NCI-H2171 treated with DMSO at 0.1 percent for 48 hours (cell line): ENCODE measurements at places on chromosomes 1 and 21.

DNA sequence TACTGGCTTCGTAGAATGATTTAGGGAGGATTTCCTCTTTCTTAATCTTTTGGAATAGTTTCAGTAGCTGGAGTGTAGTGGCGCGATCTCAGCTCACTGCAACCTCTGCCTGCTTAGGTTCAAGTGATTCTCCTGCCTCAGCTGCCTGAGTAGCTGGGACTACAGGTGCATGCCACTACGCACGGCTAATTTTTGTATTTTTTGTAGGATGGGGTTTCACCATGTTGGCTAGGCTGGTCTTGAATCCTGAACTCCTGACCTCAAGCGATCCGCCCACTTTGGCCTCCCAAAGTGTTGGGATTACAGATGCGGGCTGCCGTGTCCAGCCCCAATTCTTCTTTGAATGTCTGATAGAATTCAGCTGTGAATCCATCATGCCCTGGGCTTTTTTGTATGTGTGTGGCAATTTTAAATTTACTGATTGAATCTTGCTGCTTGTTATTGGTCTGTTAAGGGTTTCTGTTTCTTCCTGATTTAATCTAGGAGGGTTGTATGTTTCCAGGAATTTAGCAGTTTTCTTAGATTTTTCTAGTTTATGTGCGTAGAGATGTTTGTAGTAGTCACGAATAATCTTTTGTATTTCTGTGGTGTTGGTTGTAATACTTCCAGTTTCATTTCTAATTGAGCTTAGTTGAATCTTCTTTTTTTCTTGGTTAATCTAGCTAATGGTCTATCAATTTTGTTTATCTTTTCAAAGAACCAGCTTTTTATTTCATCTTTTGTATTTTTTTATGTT is 15.3 kb downstream of the MAN1C1 start:
- no peak for DNase-seq

GRCh38 chr1:234262754-234263105 is 110.5 kb upstream of the COA6 start:
- DNase-seq = no peak

DNA sequence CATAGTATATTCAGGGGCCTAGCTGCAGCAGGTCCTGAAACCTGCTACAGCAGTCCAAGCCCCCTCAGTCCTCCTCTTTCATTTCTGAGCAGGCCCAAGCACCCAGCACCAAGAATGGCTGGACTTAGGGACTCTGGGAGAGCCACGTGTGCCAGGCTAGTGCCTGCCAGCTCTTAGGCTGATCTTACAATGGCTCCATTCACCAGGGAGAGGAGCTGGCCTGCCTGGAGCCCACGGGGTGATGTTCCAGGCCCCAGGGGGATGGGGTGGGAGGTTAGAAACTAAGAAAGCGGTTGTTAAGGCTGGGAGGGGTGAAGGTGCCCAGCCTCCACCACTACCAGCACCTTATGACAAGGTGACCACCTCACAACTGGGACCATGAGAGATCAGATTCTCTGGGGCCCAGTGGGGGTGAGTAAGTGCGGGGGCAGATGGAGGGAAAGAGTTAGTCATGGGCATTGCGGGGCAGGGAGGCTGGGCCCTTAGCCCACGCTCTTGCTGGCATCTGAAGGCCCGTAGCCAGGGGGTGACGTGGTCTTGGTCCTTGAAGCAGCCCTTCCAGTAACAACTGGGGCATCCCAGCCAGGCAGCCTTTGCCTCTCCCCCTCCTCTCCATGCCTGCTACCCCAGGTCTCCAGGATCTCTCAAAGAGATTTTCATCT is 30.3 kb upstream of the CLIC4 start:
- DNase-seq = no peak

GRCh38 chr1:172452536-172453152 is 8.8 kb upstream of the PIGC start:
- no peak for DNase-seq

- DNase-seq = no peak
Measured at GRCh38 chr1:226646026-226646869, 92.8 kb downstream of the ITPKB start.

DNA sequence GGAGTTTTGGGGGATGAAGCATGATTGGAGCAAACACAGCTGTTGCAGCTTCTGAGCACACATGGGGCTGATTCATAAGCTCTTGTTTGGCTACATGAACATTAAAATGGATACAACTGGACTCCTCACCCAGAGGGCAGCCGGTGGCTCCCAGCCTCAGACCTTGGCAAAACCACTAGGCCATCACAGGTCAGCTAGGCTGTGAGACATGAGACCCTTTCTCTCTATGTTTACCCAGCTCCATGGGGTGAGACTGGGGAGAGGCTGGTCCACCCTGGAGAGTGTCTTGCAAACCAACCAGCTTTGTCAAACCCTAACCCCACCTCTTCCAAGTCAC is 388.7 kb downstream of the PTPRU start:
- no peak for DNase-seq
